ENCODE measurements at places on chromosomes 5 and 9.

DNA sequence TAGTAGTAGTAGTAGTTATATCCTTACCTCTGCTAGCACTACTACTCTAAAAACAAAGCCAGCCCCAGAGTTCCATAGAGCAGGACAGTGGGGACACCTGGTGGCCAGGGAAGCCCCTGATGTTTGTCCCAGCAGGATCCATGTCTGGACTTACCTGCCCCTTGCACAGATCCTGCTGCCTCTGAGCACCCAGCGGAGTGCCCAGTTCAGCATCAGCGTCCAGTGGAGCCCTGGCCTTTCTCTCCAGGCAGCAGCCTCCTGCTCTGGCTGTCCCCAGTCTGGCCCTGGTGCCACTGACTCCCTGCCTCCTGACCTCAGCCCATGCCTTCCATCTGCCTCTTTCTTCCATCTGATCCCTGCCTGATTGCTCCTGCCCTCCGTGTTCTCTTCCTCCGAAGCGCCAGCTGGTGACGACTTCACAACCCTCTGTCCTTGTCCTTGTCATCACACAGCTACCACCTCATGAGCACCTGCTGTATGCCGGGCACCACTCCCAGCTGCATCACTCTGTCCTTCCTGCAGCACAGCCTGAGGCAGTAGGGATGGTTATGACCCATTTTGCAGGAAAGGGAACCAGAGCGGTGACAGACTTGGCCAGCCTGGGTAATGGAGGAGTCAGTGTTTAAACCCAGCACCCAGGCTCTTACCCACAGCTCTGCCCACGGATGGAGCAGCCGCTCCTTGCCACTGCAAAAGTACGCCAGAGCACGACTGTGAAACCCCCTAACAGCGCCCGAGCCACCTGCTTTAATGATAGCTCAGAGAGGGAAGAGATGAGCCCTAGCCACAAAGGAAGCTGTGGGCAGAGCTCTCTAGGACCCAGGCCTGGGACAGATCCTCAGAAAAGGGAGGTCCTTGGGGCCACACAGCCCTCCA lies 11.5 kb downstream of the SARDH start:
- DNase-seq, result peak; percentile 45

- DNase-seq, result no peak
Measured at GRCh38 chr9:88567870-88568269, 32.9 kb downstream of the NXNL2 start.

GRCh38 chr9:110604171-110604601 lies 24.6 kb upstream of the SVEP1 start:
- DNase-seq, result no peak

DNA sequence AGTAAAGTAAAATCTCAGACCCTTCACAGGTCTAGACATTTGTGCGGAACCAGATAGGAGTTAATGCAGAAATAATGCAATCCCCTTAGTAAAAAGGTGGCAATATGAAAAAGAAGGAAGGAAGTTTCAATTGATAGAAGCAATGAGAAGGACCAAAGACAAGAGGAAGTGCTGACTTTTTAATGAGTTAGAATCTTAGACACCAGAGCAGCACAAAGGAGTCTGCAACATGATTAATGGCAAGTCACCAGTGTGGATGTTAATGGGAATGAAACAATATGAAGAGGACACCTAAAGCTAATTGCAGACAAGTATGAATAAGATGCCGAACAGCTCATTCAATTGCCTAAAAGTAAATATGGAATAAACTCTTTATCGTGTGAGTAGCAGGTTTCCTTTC lies 50.9 kb downstream of the MEGF9 start:
- no peak for DNase-seq

DNA sequence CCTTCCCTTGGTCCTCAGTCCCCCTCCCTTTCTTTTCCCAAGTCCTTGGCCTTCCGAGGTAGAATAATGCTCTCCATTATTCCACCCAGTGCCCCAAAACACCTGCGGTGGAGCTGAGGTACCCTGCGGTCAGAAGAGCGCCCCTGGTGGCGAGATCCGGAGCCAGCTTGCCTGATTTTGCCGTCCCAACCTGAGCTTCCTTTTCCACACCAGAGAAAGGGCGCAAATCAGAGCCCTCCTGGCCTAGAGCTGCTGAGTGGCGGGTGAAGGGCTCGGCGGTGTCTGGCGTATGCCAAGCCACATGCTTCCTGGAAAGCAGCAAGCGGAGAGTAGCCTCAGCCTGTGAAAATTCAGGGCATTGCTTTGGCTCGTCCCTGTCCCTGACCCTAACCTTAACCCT lies 21.1 kb upstream of the CARTPT start:
- DNase-seq, result no peak

DNA sequence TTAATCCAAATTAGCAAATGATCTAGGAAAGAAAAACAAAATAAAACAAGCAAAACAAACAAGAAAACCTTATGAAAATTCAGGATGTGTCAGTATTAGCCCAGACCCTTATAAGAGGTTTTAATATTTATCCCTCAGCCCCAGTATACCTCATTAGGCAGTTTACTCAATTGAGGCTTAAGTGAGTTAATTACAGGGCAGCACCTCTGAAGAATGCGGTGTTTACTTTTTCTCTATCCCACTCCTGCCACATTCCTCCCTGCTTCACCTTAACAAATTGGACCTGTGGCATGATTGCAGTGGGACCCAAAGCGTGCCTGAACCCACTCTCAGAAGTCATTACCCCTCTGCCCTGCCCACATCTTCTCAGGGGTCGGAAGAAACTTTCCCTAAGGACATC lies 67.1 kb downstream of the SIL1 start:
- DNase-seq, result no peak

GRCh38 chr9:136619742-136620440 lies 42.8 kb upstream of the EGFL7 start:
- DNase-seq, result no peak

DNA sequence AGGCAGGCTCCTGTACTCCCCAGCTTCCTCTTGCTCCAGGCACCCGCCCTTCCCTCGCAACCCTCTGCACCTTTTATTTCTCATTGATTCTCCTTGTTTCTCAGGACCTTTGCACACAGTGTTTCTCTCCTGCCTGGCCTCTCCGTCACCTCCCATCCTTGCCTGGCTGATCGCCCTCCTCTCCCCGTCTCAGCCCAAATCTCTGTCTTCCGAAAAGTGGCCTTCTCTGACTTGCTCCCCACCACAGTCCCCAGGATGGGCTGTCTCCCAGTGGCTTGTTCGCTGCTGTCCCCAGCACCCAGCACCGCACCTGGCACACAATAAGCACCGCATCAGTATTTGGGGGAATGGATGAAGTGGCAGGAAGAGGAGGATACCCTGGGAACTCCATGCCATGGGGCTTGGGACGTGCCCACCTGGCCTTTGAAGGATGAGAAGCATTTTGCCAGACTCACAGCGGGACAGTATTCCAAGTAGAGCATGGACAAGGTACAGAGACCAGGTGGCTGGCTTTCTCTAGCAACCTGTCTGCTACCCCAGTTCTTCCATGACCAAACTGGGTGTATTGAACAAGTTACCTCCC lies 62.5 kb downstream of the LMX1B start:
- DNase-seq, result no peak

GRCh38 chr9:8732367-8733075 lies 932.9 kb upstream of the DMAC1 start:
- DNase-seq, result no peak

GRCh38 chr5:4050203-4050602 lies 454.6 kb downstream of the IRX1 start:
- DNase-seq, result no peak

DNA sequence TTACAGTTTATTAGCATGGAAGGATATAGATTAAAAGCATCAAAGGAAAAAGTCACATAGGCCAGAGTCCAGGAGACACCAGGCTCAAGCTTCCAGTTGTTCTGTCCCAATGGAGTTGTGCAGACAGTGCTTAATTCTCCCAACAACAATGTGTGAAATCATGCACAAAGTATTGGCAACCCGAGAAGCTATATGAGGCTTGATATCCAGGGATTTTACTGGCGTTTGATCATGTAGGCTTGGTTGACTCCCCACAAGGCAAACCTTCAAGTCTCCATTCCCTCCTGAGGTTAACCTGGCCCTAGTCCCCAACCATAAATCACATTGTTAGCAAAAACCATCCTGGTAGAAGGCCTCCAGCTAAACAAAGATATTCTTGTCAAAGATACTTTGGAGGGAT lies 141.5 kb downstream of the ADAMTS19 start:
- DNase-seq, result no peak

- DNase-seq, result no peak
Measured at GRCh38 chr5:100855295-100855694, 47.8 kb downstream of the ST8SIA4 start.

GRCh38 chr5:176736931-176737745 lies 73.2 kb upstream of the UNC5A start:
- DNase-seq, result no peak

All from adipocyte (in vitro differentiated cells).